Suppressor macrophage treated with lipopolysaccharide for 4 hours (primary cell): ENCODE measurements at places on chromosomes 2 and 18.

DNA sequence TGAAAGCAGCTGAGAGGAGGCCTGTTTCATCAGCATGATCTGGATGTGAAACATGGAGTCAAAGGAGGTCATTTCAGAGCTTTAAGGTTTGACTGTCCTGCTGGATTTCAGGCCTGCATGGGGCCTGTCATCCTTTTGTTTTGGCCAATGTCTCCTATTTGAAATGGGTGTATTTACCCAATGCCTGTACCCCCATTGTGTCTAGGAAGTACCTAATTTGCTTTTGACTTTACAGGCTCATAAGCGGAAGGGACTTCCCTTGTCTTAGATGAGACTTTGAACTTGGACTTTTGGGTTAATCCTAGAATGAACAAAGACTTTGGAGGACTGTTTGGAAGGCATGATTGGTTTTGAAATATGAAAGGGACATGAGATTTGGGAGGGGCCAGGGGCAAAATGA is 19.3 kb upstream of the CYP27C1 start:
- no peak for DNase-seq

DNA sequence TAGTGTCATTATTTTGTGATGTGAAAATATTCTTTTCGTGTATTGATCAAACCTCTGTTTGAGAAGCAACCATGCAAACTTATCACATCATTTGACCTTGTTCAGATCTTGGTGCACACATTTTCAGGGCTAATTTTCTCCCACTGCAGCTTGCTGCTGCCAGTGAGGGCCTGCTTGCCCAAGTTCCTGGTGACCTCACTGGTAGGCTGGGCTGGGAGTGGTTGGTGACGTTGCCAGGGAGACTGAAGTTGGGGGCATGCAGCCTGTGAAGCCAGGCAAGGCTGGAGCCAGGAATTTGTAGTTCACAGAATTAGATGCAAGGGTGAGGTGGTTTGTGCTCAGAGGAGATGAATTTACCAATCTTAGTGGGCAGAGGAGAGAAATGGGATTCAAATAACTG is 38.5 kb downstream of the PARD3B start:
- no peak for DNase-seq

DNA sequence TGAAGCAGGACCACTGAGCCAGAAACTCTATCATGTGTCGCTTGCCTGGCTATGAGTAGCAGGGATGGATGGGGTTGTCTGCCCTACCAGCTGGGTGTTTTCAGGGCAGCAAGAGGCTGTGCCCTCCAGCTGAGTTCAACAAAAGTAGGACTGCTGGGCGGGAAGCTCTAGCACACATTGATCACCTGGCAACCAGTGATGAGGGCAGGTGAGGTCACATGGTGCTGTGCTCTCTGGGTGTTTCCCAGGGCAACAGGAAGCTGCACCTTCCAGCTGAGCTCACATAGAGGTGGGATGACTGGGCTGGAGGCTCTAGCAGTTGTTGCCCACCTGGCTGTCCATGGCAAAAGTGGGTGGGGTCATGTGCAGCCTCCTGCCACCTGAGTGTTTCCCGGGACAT is 487.3 kb upstream of the VWC2L start:
- no peak for DNase-seq

DNA sequence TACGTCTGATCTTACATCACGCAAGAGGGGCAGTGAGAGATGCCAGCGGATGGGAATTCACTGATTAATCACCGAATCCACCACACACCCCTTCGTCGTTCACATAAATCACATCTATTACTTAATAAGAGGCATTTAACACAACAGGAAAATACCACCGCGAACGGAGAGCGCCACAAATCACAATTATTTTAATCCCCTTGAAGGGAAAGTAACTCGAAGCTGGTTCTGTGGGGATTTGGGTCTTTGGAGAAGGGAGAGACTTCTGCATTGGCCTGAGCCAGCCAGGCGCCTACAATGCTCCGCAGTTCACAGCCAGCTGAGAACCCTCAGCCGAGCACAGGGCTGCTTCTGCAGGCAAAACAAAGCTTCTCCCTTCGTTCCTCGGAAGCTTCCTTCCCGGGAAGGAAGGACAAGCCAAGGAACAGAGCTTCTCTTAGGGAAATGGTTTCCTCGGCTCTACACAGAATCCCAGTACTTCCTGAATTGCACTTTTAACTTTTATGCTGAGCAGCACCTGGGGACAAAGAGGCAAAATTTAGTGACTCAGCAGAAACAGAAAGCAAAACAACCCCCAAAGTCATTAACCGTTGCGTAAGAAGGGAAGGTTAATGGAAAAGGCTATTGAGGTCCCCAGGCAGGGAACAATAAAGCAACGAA is at the start of gene LRP1B:
Gene LRP1B (minus strand): TSS at position 7 of the 660 bp plus-strand sequence. CDS start 287 bp downstream, outside the sequence.
- DNase-seq: no peak

GRCh38 chr2:151337643-151338042 is 19.7 kb upstream of the TNFAIP6 start:
- DNase-seq: peak; percentile 74
